Left lung (tissue), 14 donors: ENCODE measurements at places on chromosomes 16 and 17.

GRCh38 chr17:5128905-5129535, 13.2 kb downstream of the USP6 start:
- H3K27ac ChIP-seq = no peak overlapping the region
- no peaks in the 10 kb centered on the region for H3K27me3 ChIP-seq
- no peak for DNase-seq
- no peaks in the 10 kb centered on the region for H3K36me3 ChIP-seq

DNA sequence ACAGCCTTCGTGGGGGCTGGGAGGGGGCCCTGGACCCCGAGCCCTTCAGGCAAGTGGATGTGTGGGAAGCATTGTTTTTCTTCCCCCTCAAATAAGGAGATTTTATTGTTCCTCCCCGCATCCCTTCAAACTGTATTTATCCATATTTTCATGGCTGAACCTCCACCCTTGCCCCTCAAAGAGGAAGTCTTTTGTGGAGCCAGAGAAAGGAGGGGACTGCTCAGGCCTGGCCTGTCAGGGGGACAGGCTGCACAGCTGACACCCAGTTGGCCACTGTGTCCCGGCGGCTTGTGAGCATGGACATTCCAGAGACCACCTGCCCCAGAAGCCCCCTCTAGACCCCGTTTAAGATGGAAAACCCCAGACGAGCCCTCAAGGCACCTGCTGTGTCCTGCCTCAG, 15.9 kb downstream of the HEXIM2 start:
- H3K27ac ChIP-seq = no peak overlapping the region
- H3K4me1 ChIP-seq = no peaks in the 10 kb centered on the region
- no peak overlapping the region for H3K4me3 ChIP-seq
- H3K27me3 ChIP-seq = no peaks in the 10 kb centered on the region

DNA sequence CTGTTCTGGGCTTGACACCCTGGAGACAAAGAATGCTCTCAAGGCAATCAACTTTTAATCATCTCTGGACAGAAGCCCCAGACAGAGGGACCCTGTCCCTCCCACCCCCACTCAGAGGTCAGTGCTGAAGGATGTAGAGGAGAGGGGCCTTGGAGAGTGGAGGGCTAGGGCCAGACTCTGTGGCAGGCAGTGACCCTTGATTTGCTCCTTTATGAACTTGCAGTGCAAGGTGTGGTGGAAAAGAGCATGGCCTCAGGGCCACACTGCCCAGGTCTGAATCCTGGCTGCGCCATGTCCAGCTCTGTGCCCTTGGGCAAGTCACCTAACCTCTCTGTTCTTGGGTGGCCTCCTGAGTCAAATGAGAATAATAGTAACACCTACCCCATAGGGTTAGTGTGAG, 134.3 kb downstream of the TMEM132E start:
- no peak overlapping the region for H3K27ac ChIP-seq
- no peak overlapping the region for H3K4me3 ChIP-seq
- DNase-seq = no peak
- H3K27me3 ChIP-seq = peaks cover 44% of the 10 kb centered on the region
- H3K4me1 ChIP-seq = no peaks in the 10 kb centered on the region
- H3K36me3 ChIP-seq = no peaks in the 10 kb centered on the region

GRCh38 chr17:50184611-50185398, 16.6 kb downstream of the COL1A1 start:
- H3K27me3 ChIP-seq = no peaks in the 10 kb centered on the region
- H3K36me3 ChIP-seq = peaks cover 42% of the 10 kb centered on the region
- H3K4me3 ChIP-seq = no peak overlapping the region
- H3K4me1 ChIP-seq = no peaks in the 10 kb centered on the region

DNA sequence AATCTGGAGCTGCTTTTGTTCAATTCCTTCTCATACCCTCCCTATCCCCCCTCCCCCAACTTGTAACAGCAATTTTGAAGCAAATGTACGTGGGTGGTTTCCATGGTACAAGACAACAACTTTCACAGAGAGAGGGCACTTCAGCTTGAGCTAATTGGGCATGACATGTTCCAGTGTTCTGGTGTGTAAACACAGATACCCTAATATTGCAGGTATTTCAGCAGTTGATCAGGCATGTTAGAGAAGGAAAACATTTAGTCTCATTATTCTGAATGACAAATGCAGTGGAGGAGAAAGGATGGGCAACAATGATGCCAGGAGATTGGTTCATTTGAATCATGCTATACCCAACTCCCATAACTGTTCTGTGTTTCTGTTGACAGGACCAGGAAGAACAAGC, 137.5 kb downstream of the TRIM37 start:
- no peaks in the 10 kb centered on the region for H3K27me3 ChIP-seq
- no peaks in the 10 kb centered on the region for H3K36me3 ChIP-seq
- peaks cover 5% of the 10 kb centered on the region for H3K4me1 ChIP-seq
- peak; percentile 33 for DNase-seq
- no peak overlapping the region for H3K4me3 ChIP-seq
- no peak overlapping the region for H3K27ac ChIP-seq

GRCh38 chr16:28897826-28898225, 19.5 kb downstream of the ATP2A1 start:
- no peak overlapping the region for H3K4me3 ChIP-seq
- H3K4me1 ChIP-seq = no peaks in the 10 kb centered on the region
- H3K36me3 ChIP-seq = no peaks in the 10 kb centered on the region
- H3K27me3 ChIP-seq = no peaks in the 10 kb centered on the region

DNA sequence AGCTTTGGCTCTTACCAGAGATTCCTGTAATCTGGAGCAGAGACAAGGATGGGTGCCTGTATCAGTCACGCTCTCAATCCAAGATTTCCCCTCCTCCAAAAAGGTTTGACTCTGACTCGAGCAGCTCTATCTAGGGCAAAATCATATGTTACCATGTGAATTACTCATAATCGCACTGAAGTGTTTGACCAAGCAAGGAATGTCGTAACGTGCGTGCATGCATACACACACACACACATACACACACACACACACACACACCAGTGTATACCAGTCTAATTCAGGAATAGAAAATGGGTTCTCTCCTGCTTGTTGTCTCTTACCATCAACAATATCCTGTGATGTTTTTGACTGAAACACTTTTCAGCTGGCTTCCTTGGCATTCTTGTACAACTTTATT, 835.1 kb downstream of the KCNJ2 start:
- H3K36me3 ChIP-seq = no peaks in the 10 kb centered on the region
- H3K27me3 ChIP-seq = no peaks in the 10 kb centered on the region
- no peak overlapping the region for H3K4me3 ChIP-seq
- H3K4me1 ChIP-seq = no peaks in the 10 kb centered on the region

DNA sequence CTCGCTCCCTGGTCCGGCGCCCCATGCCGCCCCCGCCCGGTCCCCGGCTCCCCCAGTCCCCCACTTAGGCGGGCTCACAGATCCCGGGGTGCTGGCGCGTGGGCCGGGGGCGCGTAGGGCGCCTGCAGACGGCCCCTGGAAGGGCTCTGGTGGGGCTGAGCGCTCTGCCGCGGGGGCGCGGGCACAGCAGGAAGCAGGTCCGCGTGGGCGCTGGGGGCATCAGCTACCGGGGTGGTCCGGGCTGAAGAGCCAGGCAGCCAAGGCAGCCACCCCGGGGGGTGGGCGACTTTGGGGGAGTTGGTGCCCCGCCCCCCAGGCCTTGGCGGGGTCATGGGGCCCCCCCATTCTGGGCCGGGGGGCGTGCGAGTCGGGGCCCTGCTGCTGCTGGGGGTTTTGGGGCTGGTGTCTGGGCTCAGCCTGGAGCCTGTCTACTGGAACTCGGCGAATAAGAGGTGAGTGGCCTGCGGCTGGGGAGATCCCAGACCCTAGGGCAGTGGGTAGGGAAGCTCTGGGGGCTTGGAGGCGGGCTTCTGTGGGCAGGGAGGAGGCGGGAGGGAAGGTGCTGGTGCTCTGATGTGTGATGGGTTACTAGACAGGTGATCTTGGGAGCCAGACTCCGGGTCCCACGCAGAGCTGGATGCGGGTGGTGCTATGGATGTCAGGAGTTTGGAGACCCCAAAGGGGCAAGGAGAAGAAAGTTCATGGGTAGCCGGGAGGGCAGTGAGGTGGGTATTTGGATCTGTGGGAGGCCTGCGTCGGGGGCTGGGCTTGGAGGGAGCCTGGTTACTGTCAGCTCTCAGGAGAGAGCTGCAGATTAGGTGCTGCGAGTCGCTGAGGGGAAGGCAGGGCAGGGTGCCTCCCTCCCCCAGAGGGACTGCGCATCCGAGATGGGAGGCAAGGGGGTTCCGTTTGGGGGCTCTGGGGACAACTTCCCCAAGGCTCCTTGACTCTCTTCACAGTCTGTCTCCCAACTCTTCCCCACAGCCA, 560 bp downstream of the EFNB3 start:
- peaks cover 66% of the 10 kb centered on the region for H3K27me3 ChIP-seq
- peak overlapping the region; percentile 19 for H3K4me3 ChIP-seq
- H3K27ac ChIP-seq = no peak overlapping the region

DNA sequence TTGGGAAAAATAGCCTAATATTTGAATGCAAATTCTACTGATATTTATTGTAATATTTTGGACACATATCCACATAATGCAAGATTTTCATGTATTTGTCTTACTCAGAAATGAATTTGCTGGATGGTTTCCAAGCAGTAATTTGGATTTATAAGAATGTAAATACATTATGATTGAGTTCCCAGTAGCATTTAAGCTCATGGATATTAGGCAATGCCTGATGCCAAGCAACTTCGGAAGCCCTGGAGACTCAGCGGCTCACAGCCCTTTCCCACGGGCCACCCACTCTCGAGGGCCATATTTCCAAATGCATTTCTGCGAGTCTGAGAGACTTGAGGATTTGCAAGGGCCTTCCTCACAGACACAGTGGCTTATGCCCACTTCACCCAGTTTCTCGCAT, 62.1 kb upstream of the MYOCD start:
- H3K4me3 ChIP-seq = no peak overlapping the region
- H3K36me3 ChIP-seq = no peaks in the 10 kb centered on the region
- no peaks in the 10 kb centered on the region for H3K27me3 ChIP-seq
- no peaks in the 10 kb centered on the region for H3K4me1 ChIP-seq
- DNase-seq = no peak
- no peak overlapping the region for H3K27ac ChIP-seq

GRCh38 chr16:79971237-79971572, 370.7 kb upstream of the MAF start:
- H3K4me3 ChIP-seq = no peak overlapping the region
- H3K4me1 ChIP-seq = no peaks in the 10 kb centered on the region
- no peaks in the 10 kb centered on the region for H3K36me3 ChIP-seq

DNA sequence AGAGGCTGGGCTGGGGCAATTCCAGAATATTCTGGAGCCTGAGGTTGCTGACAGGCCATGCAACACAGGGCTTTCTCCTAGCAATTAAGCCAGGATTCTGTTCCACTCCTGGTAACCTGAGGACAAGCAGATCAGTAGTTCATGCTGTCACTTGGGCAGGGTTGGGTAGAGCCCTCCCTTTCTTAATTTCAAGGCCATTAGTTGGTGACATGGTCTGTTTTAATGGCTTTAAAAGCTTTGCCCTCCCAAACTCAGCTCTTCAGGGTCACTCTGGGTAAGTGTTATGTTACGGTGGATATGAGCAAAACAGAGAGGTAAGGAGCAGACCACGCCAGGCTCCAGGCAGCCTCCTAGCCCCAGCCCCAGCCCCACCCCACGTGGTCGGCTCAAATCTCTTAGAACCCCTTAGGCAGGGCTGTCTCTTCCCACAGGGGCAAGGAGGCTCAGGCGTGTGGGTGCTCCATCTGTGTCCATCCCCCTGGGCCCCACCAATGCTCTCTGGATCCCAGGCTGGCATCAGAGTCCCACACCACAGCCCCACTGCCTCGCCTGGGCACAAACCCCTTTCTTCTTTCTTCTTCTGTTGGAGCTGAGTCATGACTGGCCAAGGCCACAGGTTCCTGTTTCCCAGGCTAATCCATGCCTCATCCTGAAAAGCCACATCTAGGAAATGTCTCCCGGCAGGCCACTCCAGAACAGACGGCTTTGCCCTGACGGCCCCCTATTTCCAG, 27.5 kb downstream of the CEP295NL start:
- no peaks in the 10 kb centered on the region for H3K36me3 ChIP-seq
- H3K27ac ChIP-seq = no peak overlapping the region
- H3K27me3 ChIP-seq = no peaks in the 10 kb centered on the region
- H3K4me1 ChIP-seq = peaks cover 52% of the 10 kb centered on the region
- DNase-seq = no peak

GRCh38 chr16:85924675-85925074, 25.7 kb downstream of the IRF8 start:
- H3K4me1 ChIP-seq = peaks cover 7% of the 10 kb centered on the region
- H3K4me3 ChIP-seq = no peak overlapping the region
- no peaks in the 10 kb centered on the region for H3K27me3 ChIP-seq
- peaks cover 13% of the 10 kb centered on the region for H3K36me3 ChIP-seq
- DNase-seq = no peak

DNA sequence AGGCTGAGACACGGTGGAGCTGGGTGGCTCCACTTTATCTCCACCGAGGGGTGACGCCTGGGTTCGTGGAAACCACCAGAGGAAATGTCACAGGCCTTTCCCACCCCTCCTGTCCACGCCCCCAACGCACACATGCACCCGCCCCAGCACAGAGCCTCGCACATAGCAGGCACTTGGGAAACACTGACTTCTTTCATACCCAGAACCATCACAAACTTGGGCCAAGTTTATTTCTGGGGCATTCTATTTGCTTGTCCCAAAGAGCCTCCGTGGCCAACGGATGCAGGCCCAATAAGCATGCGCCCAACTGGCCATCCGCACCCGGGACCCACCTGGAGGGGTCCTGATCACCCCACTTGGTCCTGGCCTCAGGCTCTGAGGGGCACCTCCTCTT, 3.3 kb downstream of the BCAR1 start:
- peaks cover 95% of the 10 kb centered on the region for H3K4me1 ChIP-seq
- H3K27ac ChIP-seq = peak overlapping the region; percentile 91
- H3K4me3 ChIP-seq = no peak overlapping the region
- DNase-seq = no peak
- no peaks in the 10 kb centered on the region for H3K36me3 ChIP-seq
- H3K27me3 ChIP-seq = peaks cover 60% of the 10 kb centered on the region

GRCh38 chr17:4607773-4608187, 23.5 kb downstream of the SMTNL2 start:
- no peaks in the 10 kb centered on the region for H3K27me3 ChIP-seq
- H3K4me3 ChIP-seq = no peak overlapping the region
- peak overlapping the region; percentile 49 for H3K27ac ChIP-seq

DNA sequence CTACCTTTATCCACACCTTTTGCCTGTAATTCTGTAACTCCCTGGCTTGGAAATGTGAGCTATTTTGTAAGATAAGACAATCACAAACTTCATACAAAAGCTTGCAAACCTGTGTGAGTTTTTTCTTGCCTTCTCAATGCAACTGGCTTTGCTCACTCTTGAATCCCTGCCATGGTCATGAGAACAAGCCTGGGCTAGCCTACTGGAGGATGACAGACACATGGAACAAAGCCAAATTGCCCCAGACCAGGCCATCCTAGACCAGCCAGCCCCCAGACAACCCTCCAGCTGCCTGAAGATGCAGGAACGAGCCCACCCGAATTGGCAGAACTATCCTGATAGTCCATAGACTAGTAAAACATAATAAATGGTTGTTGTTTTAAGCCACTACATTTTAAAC, 466.6 kb upstream of the ERCC4 start:
- no peak for DNase-seq
- peaks cover 4% of the 10 kb centered on the region for H3K27me3 ChIP-seq
- H3K27ac ChIP-seq = no peak overlapping the region
- no peak overlapping the region for H3K4me3 ChIP-seq

DNA sequence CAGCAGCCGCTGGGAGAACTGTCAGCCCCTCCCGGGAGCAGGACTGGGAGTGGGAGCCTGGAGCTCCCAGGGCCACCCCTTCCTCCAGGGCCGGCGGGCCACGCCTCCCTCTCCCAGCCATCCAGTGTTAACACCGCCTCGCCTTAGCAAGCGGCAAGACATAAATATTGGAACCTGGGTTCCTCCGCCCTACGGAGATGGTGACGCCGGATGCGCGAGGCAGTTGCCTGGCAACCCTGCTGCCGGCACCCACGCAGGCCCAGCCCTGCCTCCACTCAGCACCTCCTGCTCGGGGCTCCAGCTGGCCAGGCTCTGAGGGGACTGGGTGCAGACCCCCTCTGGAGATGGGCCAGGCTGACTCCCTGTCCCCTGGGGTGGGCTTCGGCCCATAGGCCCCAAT, 27.4 kb upstream of the CACNA1H start:
- no peaks in the 10 kb centered on the region for H3K4me1 ChIP-seq
- H3K36me3 ChIP-seq = no peaks in the 10 kb centered on the region
- peak; percentile 27 for DNase-seq
- no peak overlapping the region for H3K27ac ChIP-seq
